ENCODE measurements at places on chromosomes 5 and 9.

DNA sequence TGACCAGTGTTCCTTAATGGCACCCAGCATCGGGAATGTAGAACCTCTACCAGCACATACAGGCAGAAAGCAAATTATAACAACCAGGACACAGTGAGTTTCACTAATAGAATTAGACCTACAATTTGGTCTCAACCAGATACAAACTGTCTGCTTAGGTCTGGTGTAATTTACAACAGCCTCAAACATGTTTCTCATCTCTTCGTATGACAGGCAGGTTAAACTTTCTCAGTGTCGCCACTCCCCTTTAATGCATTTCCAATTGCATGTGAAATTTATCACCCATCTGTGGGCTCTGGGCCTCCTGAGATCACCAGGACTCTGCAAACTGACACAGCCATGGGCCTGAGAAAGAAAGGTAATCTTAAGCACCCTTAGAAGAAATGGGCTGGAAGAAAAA, 218.7 kb downstream of the DCP2 start:
- DNase-seq: no peak

- DNase-seq: no peak
Observed at GRCh38 chr9:97307500-97308163, at the start of gene CCDC180. CCDC180 (plus strand) TSS chr9:97307659; CDS start chr9:97308064, 405 bp downstream.

DNA sequence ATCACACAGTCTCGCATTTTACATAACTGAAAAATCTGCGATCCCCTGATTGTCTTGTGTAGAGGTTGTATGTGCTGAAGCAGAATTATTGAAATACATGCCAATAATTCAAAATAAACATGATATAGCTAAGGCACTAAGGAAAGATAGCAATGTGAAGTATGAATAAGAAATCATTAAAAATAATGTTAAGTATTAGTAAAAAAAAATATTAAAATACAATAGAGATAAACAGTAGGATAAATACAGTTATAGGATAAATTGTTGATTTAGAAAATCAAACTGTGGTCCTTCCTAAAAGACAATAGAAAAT, 121.1 kb downstream of the FBXL17 start:
- DNase-seq: no peak

GRCh38 chr5:18048449-18048848, 414.2 kb downstream of the TAF11L14 start:
- no peak for DNase-seq

- DNase-seq: no peak
Observed at GRCh38 chr9:78725503-78725902, 428.6 kb downstream of the PSAT1 start.

DNA sequence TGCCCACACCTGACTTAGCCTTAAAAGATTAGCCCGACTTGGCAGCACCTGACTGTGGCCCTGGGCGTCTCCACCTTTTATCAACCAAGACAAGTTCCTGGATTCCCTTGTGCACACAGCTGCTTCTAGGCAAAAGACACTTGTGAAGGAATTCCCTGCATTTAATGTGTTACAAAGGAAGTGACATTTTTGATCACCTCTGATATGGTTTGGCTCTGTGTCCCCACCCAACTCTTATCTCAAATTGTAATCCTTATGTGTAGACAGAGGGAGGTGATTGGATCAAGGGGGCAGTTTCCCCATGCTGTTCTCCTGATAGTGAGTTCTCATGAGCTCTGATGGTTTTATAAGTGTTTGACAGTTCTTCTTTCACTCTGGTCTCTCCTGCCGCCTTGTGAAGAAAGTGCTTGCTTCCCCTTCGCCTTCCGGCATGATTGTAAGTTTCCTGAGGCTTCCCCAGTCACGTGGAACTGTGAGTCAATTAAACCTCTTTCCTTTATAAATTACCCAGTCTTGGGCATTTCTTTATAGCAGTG, 2.6 kb upstream of the CPEB4 start:
- no peak for DNase-seq

GRCh38 chr5:141439411-141440141, 9.3 kb downstream of the PCDHGA12 start:
- no peak for DNase-seq
